ENCODE measurements at places on chromosomes 3 and 15.

DNA sequence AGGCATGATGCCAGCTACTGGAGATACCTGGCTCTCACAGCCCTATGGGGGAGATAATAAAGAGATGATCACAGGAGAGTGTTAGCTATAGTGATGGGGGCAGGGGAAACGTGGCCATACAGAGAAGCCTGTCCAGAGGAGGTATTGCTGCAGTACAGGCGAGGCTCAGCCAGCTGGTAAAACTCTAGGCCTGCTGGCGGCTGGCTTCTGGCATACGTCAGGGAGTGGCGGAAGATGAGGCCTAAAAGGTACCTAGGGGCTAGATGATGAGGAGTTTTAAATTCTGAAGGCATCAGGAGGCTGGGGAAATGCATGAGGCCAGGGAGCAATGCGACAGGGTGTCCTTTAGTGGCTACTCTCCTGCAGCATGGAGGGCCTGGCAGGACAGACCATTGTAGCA, 110.7 kb downstream of the EEFSEC start:
- DNase-seq, result no peak

DNA sequence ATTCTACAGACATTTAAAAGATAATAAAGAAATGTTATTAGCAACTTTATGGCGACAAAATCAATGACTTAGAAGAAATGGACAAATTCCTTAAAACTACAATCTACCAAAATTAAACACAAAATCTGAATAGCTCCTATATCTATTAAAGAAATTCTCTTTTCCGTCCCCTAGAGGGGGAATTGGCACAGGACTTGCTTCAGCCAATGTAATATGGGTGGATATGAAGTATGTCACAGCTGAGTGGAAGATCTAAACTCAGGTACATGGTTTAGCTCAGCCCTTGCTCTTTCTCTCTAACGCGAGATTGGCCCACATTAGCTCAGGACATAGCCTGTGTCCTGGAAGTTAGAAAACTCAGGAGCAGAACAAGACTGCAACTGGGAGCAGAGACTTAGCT, 79.3 kb downstream of the DNAH12 start:
- DNase-seq, result no peak

- no peak for DNase-seq
Measured at GRCh38 chr3:173733029-173733652, 335.6 kb downstream of the NLGN1 start.

DNA sequence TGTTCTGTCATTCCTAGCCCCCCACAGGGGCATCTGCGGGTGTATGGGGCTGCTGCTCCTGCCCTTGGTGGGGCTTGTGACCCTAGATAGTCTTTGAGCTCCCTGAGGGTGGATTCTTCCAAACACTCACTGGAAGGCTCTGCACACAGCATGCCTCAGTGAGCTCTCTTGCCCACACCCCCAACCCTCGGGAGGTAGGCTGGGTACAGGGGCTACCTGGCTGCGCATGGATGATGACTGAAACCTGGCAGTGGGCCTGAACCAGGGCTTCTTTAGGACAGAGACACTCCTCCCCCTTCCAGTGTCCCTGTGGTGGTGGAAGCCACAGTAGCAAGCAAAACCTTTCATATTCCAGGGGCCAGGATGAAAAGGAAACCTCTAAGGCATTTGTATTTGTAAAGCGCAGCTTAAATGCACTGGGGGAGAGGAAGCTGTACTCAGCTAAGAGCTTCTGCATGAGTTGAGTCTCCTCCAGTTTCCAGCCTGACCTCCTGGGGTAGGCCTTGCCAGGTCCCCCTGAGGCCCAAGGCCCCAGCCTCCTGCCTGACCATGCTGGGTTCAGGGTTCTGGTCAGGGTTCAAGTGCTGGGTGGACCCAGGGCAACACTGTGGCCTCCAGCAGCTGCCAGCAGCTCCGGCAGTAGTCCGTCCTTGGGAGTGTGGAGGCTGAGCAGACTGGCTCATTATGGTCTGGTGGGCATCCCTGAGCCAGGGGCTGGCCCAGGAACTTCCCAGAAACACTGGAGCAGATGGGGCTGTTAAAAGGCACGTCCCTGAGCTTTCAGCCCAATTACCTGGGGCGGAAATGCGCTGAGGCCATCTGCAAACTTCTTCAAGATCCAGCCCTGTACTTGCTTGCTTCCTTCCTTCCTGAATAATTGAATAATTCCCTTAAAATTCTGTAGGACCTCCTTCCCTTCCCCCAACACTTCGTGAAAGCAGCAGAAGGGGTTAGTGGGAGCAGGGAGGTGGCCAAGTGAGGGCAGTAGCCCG, 89.7 kb downstream of the HMG20A start:
- no peak for DNase-seq

GRCh38 chr3:188343894-188344293, 189.9 kb downstream of the LPP start:
- no peak for DNase-seq
